Umbilical cord (tissue), 2 donors: ENCODE measurements at places on chromosomes 2 and 18.

DNA sequence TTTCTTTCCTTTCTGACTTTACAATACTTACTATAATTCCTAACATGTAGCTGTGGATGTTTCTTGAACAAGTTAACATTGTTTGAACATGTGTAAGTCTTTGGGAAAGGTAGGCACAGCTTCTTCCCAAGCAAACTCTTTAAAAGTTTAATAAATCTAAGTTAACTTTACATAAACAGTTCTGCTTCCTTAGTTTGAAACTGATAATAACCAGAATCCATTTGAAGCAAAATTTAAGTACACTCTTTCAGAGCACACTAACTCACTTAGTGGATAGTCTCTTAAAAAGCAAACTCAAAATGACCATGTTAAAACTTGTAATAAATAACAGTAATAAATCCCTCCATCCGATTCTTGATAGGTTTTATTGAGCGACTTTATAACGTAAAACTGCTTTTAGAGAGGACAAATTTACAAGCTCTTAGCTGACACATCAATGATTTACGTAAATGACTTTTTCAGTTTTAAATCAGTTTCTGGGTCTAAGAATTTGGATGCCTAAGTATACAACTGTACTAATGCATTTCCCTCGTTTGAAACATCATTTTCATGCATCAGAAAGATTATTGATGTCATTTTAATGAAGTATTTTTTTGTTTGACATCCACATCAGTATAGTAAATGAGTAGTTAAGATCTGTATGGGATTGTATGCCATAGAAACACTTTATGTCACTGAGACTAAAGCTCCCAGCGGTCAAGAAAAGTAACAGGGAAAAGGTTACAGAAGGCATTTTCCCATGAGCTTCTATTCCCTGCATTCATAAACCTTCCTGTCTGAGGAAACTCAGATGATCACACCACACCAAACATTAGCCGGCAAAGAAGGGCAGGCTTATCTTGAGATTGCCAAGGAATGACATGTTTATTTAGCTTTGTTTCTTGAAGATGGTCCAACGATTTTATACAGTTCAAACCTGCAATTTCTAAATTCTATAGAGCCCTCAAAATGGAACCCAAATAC lies 67.5 kb downstream of the PDE1A start:
- peak; percentile 72 for DNase-seq

DNA sequence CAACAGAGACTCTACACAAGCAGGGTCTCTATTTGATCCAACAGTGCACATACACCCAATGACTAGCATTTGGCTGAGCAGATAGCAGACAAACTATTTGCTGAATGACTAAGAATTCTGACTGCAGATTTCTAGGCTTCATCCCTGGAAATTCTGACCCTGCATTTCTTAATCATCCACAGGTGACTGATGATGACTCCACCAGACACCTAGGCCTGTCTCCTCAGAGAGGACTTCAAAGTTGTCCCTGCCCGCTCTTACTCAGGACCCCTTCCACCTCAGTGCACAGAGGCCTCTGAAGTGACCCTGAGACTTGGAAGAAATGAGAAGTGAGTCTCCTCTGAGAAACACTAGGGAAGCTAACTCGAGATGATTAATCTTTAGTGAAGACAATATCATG lies 51.3 kb downstream of the SEPTIN10 start:
- no peak for DNase-seq

GRCh38 chr2:154696810-154697417 lies 1.6 kb upstream of the KCNJ3 start:
- peak; percentile 76 for DNase-seq

- no peak for DNase-seq
Measured at GRCh38 chr2:23489471-23490322, 104.7 kb downstream of the KLHL29 start.

DNA sequence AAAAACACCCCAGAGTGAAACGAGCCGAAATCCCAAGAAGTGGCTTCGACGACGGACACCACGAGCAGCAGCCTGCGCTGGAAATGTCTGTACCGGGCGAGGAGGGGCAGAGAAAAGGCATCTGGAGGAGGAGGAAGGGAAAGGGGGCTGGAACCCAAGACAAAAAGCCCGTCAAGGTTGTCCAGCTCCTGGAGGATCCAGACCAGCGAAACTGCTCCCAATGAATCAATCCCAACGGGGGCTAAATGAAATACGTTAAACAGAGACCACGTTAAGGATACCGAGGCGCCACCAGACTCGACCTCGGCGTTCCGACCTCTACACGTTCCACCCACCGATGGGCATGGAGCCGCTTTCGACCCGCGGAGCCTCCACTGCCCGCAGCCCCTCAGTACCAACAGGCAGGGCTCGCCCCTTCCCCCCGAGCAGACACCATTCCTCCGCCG lies 400 bp downstream of the CCDC88A start:
- peak; percentile 54 for DNase-seq

DNA sequence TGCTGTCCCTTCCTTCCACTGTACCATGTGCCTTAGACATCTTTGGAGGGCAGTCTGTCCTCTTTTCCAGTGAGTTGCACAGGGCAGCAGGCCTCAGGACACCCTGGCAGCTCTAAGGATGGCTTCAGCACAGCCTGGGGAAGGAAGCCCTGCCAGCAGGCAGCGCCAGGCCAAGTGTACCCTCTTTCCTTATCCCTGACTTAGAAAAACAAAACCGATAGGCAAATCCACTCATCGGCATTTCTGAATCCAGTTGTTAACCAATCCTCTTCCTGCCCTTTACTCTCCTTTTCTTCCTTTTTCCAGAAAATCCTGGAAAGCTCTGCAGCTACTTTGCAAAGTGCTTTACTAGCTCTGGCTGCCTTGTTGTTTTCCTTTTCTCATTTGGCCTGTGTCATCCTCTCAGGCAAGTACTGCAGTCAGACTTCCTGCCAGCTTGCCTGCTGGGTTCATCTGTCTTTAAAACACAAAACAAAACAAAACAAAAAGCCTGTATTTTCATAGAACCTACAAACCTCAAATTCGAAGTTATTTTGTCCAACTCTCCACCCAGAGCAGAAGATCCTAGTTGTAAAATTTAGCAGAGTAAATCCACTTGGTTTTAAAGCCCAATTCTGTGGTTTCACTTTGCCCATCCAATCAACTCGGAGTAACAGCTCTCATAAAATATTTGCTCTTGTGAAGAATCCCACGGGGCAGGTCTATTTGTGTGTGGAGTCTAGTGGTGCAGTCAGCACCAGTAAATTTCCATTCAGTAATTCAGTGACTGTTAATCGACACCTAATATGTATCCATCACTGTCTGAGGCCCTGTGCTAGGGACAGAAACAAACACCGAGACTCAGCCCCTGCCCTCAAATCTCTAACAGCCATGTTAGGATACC lies 45.2 kb downstream of the PCBP1 start:
- DNase-seq: peak; percentile 85

- DNase-seq: no peak
Measured at GRCh38 chr2:225103737-225104141, 61.5 kb upstream of the DOCK10 start.

- DNase-seq: no peak
Measured at GRCh38 chr2:172009823-172010222, 10.1 kb downstream of the METAP1D start.

- no peak for DNase-seq
Measured at GRCh38 chr2:233473878-233474277, 92.7 kb downstream of the USP40 start.

DNA sequence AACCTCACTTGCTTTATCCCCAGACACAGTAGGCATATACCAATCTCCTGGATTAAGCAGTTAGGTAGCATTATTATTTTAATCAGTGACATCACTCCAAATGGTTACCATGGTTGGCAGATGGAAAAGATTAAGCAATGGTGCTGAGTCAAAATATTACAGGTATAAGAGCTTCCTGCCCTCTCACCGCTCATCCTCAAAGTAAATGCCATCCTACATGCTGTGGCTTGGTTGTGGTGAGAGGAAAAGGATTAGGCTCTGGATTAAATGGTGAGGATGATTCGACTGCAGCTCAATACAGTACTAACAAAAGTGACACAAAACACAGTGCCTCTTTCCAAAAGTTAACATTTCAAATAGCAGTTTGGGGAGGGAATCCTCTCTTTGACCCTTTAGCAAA lies 108.9 kb upstream of the ACAA2 start:
- DNase-seq: no peak

DNA sequence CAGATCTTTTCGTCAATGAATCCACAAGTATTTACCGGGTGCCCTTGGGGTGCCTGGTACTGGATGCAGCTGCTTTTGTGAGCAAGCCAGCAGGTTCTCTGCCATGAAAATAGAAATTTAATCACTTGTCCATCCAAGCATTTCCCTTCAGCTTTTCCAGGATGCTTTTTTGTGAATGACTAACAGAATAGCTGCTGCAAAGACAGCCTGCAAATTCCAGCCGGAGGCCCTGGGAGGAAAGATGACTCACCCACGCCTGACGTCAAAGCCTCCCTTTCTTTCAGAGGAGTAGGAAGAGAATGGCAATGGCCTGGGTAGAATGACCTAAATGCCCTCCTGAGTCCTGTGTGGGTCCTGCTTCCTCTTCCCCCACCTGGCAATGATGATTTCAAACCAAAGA lies 111.9 kb downstream of the AP1S3 start:
- DNase-seq: peak; percentile 98

GRCh38 chr2:63078852-63079606 lies 28.4 kb downstream of the OTX1 start:
- DNase-seq: no peak

DNA sequence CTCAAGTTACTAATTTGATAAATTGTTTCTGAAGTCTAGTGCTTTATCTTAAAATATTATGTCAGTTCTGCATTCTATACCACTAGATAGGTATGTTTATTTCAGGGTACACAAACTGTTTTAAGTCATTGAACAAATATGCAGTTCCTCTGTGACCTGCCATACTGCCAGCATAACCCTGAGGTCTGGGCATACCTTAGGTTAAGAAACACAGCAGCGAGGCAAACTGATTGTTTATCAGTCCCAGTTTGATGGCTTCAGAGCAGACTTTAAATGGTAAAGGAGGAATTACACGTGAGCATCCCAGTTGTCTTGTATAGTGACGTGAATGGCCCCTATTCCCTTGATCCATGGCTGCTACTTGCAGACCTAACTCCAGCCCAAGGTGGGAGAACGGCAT lies 186.4 kb upstream of the LRRTM1 start:
- no peak for DNase-seq
